Fibroblast of skin of back (primary cell): ENCODE measurements at places on chromosomes 12 and 14.
A peak's percentile ranks its signal among the peaks of the same experiment; 100 is the strongest.

GRCh38 chr12:75308279-75308678, 21.8 kb downstream of the CAPS2 start:
- DNase-seq = no peak

DNA sequence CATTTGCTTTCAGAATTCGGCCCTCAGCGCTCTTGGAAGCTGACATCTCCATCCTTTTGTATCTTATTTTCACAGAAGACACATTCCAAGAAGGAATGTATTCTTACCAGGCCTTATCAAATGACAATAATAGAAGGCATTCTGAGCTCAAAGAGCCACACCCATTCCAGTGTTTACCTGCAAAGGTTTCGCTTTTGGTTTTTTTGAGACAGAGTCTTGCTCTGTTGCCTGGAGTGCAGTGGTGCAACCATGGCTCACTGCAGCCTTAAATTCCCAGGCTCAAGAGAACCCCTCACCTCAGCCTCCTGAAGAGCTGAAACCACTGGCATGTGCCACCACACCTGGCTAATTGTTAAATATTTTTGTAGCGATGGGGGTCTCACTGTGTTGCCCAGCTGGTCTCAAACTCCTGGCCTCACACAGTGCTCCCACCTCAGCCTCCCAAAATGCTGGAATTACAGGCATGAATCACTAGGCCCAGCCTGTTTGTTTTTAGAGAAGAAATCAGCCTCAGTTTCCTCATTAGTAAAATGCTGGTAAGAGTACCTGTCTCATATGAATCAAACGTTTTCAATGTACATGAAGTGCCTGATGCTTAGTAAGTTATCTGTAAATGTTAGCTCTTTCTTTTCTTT, 69.2 kb downstream of the SLC6A12 start:
- no peak for DNase-seq

- DNase-seq = peak; percentile 32
These were observed 84.3 kb downstream of the ETNK1 start for GRCh38 chr12:22709292-22709691.

DNA sequence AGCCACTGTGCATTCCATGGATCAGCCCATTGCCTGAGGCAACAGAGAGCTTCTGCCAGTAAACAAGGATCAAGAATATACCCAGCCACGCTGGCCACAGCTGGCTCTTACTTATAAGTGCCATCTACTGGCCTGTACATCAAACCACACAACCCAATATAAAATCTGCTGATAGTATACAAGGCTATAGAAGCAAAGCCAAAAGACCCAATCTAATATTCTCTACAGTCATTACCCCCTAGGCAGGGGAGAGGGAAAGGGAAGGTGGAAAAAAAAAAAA, 4.4 kb upstream of the FAM186B start:
- no peak for DNase-seq

DNA sequence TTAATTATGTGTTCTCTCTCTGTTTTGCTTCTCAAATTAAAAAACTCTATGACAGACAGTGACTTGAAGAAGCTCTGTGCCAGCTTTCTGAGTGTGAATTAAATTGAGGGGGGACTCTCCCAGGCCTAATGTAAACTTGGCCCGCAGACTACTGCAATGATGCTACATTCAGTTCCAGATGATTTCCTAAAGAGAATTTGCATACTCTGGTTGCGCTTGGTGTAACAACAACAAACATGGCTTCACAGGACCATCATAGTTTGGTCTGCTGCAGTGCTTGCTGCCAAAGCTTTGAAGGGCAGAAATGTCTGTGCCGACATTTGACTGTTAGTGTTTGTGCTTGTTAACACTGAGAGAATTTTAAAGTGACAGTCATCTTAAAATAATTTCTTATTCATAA, 25.0 kb downstream of the CFAP54 start:
- no peak for DNase-seq
